Hypothalamus (tissue), 51 donors: ENCODE measurements at places on chromosomes 16 and 17.

DNA sequence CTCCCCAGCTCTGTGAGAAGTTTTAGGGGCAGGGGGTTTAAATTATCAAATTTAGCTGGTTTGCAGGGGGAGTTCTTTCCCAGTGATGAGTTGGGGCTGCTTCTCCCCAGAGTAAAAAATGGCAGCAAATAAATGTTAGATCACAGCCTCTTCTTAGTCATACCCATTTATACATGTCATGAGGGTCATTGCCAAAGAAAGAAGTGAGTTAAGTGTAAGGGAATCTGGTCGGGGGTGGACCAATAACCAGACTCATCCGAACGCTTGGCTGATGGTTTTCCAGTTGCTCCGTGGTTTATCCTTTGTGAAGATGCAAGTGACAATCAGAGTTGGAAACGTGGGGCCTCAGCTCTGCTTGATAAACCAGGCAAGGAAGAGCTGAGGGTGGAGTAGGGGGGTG lies 87.1 kb downstream of the PLXDC1 start:
- no peak for DNase-seq

DNA sequence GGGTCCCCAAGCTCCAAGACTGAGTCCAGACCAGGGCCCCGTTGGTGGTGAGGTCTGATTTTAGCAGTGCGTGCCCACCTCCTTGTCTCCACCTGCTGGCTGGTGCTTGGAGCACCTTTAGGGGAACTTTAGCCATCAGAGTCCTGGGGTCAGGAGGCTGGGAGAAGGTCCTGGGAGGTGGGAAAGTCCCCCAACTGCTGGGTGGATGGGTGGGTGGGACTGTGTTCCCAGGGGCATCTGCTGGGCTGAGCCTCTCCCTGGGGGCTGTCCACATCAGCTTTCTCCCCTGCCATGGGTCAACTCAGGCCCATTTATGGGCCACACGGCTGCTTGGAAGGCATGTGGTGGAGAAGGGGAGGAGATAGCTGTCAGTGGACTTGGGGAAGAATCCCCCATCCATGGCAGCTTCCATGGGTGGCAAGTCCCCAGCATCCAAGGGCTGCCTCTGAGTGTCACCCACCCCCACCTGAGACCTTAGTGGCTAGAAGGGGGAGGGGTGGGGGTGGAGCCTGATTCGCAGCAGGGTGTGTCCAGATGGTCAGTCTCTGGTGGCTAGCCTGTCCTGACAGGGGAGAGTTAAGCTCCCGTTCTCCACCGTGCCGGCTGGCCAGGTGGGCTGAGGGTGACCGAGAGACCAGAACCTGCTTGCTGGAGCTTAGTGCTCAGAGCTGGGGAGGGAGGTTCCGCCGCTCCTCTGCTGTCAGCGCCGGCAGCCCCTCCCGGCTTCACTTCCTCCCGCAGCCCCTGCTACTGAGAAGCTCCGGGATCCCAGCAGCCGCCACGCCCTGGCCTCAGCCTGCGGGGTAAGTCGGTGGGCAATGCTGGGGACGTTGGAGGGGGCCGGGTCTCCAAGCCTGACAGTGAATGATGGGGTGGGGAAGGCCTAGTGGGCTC lies at the start of gene TRPV2:
TRPV2 (plus strand) TSS at position 541 of the 894 bp plus-strand sequence. CDS start 2,098 bp downstream, outside the sequence.
- DNase-seq: no peak

DNA sequence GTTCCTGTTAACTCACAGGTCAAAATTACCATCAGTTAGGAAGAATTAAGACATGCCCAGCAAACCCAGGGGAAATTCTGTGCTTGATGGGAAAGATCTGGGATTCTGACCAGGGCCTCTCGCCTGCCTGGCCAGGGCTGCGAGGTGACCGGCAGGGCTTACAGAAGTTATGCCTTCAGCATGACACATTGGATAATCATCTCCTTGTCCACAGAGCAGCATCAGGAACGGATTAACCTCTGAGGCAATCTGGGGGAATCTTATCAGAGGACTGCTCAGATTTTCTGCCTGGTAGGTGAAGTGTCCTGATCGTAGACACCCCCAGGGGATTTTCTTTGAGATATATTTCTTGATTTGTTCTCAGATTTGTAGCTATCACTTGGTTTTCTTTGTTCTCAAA lies 172.5 kb downstream of the HS3ST3A1 start:
- DNase-seq: no peak

GRCh38 chr17:74490716-74491115 lies 24.3 kb downstream of the CD300A start:
- DNase-seq: no peak

DNA sequence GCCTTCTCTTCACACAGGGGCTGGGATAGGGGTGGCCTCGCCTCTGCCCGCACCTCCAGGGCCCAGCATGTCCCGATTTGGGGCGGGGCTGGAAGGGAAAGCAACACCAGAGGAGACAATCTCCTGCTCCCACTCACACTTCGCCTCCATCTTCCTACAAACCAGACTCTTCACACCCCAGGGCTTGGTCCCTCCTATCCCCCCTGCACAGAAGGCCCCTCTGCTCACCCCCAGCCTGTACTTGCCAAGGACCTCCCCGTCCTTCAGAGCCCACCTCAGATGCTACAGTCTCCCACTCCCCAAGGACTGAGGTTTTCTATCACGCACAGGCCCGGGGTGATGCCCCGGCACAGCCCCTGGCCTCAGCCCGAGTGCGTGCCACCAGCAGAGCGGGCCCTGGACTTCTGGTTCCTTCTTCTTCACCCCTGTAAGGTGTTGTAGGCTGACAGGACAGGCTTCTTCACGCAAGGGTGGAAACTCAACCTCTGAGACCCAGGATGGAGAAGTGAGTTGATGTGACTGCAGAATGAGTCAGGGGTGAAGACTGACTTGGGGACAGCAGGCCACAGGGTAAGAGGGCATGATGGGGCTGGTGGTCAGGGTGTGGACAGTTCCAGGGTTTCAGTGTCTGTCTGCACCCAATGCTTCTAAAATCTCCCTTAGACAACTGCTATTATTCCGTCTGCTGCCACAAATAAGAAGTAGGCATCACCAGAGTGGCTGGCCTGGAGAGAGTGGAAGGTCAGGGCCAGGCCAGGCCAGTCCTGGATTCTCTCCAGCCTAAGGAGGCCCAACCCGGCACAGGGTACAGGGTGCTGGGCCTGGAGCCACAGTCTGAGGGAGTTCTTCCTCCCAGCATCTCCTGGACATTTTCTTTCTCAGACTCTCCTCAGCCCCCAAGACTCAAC lies 2.5 kb downstream of the ITGAE start:
- DNase-seq: no peak

DNA sequence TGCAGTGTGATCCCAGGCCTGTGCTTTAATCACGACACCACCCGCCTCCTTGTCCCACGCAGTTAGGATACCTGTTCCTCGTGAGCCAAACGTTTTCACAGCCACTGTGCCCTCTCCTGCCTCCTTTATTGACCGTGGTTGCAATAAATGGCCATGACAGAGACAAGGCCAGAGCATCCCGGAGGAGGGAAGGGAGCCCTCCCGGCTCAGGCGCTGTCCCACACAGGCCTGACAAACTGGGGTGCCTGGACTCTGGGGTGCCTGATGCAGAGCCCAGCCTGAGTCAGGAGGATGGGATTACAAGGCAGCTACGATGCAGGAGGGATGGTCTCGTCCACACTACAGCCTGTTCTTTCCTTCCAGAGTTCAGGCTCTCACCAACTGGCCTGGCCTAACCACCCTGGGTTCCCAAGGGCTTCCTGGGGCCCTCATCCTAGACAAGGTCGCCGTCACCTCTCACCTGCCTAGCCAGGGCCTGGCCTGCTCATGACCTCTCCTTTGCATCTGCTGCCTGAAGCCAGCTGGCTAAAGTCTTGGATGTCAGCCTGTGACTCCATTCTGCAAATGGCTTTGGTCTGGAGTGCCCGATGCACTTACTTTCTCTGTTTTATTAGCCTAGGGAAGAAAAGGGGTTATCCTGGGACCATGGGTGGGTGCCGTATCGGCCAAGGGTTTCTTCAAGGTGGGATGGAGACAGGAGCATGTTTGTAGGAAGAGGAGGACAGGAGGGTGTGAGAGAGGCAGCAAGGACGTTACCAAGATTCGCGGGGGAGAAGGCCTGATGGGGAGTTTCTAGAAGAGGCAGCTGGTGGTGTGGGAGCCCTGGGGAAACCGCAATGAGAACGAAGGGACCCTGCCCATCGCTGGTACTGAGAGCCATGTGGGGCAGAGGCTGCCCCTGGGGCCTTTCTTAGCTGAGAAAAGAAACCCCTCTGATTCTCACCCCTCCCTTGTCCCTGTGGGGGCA lies 234.3 kb upstream of the TNRC6C start:
- no peak for DNase-seq

- DNase-seq: no peak
These were observed 22.9 kb downstream of the GNPTG start for GRCh38 chr16:1374418-1375297.

DNA sequence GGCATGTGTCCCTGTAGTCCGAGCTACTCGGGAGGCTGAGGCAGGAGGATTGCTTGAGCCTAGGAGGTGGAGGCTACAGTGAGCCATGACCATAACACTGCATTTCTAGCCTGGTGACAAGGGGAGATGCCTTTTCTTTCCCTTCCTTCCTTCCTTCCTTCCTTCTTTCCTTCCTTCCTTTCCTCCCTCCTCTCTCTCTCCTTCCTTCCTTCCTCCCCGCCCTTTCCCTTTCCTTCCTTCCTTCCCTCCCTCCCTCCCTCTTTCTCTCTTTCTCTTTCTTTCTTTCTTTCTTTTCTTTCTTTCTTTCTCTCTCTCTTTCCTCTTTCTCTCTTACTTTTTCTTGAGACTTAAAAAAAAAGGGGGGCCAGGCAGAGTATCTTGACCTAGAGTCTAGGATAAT lies 3.1 kb upstream of the CEP20 start:
- no peak for DNase-seq

GRCh38 chr16:13571036-13571435 lies 348.9 kb upstream of the ERCC4 start:
- no peak for DNase-seq

- no peak for DNase-seq
These were observed 90.3 kb upstream of the CHMP6 start for GRCh38 chr17:80901319-80901718.

DNA sequence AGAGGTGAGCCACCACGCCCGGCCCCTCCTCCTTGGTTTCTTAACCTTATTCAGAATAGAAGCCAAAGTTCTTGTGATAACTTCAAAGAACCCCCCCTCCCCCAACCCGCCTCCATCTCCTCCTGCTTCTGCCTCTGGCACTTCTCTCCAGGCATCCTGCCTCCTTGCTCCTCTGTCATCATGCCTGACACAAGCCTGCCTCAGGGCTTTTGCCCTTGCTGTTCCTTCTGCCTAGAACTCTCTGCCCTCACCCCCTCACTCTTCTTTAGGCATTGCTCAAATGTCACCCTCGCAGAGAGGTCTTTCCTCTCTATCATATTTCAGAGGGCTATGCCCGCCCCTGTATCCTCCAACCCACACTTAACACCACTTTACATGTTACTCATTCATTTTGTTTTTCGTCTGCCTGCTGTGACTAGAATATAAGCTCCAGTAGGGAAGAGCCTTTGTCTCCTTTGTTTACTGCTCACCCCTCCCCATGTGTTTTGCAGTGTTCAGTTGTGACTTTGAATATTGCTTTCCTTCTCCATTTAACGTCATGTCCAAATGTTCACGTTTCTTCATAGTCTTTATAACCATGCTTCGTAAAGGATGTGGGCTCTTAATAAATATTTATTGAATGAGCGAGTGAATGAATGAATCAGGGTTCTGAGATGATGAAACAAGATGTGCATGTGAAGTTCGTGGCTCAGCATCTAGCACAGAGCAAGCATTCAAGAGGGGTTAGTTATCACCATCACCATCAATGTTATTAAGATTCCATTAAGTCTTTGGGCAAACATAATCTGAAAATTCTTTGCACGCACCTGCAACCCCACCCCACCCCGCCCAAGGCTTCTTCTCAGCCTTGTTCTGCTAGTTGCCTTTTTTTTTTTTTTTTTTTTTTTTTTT lies 186.2 kb upstream of the WSCD1 start:
- DNase-seq: no peak

DNA sequence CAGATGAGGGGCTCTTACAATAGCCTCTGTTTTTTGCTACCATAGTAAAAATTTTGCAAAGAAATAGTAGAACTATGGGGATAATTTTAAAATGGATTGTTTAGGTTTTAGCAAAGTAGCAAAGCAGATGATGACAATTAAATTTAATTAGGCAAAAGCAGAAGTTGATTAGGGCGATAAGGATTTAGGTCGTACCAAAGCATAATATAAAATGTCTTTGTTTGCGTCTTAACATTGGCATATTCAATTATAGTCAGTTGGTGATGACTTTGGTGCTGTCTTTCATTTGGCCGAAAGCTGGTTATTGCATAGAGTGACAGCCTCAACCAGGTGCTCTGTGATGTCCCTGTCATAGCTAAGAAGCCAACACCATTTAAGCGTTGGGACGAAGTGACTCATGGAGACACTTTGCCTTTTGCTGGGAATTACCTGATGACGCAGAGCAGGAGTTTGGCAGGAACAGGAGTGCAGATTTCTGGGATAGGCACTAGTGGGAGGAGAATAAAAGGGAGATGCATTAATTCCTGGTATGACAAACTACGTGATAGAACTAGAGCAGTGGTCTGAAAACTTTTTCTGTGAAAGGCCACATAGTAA lies 38.3 kb downstream of the MAP2K6 start:
- DNase-seq: no peak

- peak; percentile 34 for DNase-seq
These were observed 28.8 kb downstream of the MSI2 start for GRCh38 chr17:57284984-57285646.

GRCh38 chr17:74199306-74200092 lies 4.0 kb upstream of the RPL38 start:
- peak; percentile 44 for DNase-seq

GRCh38 chr17:73757420-73757819 lies 113.2 kb upstream of the SDK2 start:
- DNase-seq: no peak

- DNase-seq: no peak
These were observed 19.2 kb downstream of the SDK2 start for GRCh38 chr17:73625006-73625405.

GRCh38 chr16:66693149-66693548 lies 3.4 kb downstream of the CMTM4 start:
- no peak for DNase-seq

DNA sequence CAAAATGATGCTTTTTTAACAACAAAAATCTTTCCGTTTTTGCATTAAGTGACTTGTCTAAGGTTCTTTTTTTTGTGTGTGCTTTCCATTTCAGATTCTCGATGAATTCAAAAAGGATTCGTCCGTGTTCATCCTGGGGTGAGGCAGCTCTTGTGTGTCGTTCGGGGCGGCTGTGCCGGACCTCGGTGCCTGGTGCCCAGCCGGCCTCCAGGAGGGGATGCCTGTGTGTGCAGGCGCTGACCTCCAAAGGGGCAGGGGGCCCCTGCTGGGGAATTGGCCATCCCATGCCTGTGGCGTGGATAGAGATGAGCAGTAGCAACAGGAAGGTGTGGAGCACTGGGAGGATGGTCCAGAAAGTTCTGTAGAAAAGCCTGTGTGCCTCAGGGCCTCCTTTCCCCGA lies 101.7 kb downstream of the PLCG2 start:
- no peak for DNase-seq

DNA sequence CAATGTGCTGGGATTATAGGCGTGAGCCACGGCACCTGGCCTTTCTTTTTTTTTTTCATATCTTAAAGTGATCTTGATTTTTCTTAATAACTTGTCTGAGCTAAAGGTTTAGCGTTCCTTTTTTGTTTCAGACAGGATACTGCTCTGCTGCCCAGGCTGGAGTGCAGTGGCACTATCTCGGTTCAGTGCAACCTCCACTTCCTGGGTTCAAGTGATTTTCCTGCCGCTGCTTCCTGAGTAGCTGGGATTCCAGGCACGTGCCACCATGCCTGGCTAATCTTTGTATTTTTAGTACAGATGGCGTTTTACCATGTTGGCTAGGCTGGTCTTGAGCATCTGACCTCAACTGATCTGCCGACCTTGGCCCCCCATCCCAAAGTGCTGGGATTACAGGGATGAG lies 4.0 kb downstream of the RUSF1 start:
- no peak for DNase-seq
